ENCODE measurements at places on chromosomes 2 and 18.

DNA sequence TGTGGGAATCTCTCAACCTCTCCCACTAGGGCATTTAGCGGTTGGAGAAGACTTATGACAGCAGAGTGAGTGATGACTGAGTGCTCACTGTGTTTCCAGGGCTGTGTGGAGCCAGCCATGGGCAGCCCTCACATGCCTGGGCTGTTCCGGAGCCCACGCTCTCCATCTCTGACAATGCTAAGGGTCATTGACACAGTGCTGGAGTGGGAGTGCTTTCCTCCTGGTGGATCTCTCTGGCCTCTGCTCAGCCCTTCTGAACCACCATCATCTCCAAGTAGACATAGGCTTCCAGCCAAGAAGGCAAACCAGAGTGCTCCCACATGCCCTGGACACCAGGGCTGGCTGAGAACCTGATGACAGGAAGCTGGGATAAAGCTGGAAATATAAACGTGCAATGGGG, 33.1 kb upstream of the TWIST2 start:
- no peak for DNase-seq

DNA sequence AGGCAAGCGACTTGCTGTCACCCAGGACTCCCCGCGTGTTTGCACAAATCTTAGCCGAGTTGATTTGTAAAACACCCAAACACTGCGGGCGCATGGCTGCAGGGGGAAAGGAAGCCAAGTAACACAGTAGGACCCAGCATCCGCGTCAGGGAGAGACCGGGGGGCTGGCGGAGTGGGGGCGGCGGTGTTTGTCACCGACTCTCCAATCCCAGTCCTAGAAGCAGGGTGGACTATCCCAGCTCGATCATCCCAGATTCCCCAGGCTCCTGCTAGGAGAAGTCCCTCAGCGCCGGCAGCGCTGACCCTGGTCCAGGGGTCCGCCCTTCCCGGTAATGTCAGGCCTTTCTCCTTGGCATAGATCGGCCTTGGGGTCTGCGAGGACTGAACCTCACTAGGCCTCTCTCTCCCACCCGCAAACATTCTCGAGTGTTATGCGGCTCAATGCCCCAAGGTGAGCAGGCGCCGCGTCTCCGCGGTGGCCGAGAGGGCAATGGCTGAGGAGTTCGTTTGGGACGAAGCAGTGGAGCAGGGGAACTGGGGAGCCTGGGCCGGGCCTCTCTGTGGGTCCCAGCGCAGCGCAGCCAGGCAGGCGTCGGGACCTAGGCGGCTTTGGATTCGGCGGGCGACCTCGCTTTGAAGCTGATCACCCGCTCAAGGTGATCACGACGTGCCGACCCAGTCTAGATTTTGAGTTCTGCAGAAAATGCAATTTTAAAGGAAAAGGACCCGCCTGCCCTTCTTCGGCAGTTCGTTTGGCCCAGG, 1.5 kb upstream of the GDF7 start:
- DNase-seq: no peak

DNA sequence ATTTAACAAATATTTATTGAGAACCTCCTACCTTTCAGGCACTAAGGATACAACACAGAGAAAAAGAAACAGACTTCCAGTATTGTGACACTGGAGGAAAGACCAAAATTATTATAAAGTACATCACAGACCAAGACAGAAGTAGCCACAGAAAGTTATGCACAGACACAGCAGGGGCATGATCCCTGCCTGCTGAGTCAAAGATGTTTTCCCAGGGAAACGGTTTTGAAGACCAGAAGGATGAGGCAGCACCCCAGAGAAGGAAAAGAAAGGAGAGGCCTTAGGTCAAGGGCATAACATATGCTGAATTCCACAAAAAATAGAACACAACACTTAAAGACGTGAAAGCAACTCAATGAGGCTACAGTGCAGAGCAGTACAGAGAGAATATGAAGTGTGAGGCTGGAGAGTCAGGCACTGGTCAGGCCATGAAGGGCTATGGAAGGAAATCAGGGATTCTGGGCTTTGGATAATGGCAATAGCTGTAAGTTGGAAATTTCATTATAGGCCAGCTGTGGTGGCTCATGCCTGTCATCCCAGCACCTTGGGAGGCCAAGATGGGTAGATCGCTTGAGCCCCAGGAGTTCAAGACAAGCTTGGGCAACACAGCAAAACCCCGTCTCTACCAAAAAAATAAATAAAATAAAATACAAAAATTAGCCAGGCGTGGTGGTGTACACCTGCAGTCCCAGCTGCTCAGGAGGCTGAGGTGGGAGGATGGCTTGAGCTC, 8.2 kb downstream of the ADAM17 start:
- no peak for DNase-seq

- DNase-seq: no peak
Measured at GRCh38 chr18:70732916-70733315, 444.1 kb downstream of the SOCS6 start.

GRCh38 chr2:108363024-108363907, 14.5 kb upstream of the SULT1C4 start:
- no peak for DNase-seq

- no peak for DNase-seq
Measured at GRCh38 chr2:99890568-99891427, 251.6 kb downstream of the AFF3 start.

All from CD4-positive, alpha-beta T cell treated with Interleukin-2 at 100 ng/mL for 4 hours (primary cell).